ENCODE measurements at places on chromosomes 4 and X.

- DNase-seq, result no peak
Observed at GRCh38 chr4:140466146-140466545, 31.9 kb downstream of the MGAT4D start.

DNA sequence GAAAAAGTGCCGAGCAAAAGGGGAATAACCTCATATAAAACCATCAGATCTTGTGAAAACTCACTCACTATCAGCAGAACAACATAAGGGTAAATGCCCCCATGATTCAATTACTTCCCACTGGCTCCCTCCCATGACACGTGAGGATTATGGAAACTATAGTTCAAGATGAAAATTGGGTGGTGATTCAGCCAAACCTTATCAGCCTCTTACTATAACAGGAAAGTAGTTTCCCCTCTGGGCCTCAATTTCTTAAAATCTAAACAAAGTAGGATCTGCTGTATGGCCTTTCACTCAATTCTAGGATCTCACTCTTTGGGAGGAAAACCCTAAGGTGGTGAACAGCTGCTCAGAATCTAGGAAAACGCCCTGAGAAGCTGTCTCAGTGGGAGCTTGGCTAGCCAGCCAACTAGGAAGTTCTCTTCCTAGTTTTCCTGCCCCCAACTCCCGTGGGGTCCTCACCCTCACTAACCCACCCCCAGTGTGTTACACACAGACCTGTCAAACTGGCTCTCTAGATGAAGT, 1017.1 kb upstream of the HS3ST1 start:
- no peak for DNase-seq

GRCh38 chrX:9019151-9019550, 14.8 kb downstream of the FAM9B start:
- no peak for DNase-seq

DNA sequence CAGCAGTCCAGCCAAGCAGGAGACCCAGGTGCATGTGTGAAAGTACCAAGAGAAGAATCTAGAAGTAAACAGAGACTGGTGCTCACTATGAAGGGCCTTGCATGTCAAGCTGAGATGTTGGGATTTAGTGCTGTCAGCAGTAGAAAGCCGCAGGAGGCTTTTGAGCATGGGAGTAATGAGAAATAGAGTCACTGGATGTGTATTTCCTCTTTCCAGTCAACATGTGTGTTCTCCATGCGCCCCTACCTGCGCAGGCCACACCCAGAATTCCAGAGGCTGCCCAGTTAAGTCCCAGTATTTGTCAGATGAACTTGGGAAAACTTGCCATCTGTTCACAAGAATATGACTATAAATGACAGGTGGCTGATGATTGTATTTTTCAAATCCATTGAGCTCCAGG, 4.5 kb upstream of the MAMLD1 start:
- no peak for DNase-seq

- DNase-seq, result no peak
Observed at GRCh38 chrX:23626651-23627050, 40.6 kb upstream of the PRDX4 start.

- DNase-seq, result no peak
Observed at GRCh38 chr4:93182722-93183121, 645.8 kb upstream of the ATOH1 start.

- no peak for DNase-seq
Observed at GRCh38 chr4:37434469-37434868, 189.9 kb downstream of the NWD2 start.

DNA sequence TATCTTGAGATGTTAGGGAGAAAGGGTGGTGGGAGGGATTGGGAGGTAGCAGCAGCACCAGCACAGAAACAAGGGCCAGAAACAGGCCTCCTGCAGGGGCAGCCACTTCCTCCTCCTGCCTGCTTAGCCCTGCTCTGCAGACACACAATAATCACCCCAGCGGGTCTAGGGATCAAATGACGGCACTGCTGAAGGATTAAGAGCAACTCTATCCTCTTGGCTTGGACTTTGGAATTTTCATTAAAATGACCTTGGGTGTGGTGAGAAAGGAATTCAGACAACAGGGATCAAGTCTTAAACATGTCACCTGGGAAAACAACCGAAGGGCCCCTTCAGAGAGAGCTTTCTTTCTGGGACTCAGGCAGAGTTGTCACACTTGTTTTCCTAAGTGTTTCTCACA, 353.4 kb downstream of the SPRY1 start:
- no peak for DNase-seq

DNA sequence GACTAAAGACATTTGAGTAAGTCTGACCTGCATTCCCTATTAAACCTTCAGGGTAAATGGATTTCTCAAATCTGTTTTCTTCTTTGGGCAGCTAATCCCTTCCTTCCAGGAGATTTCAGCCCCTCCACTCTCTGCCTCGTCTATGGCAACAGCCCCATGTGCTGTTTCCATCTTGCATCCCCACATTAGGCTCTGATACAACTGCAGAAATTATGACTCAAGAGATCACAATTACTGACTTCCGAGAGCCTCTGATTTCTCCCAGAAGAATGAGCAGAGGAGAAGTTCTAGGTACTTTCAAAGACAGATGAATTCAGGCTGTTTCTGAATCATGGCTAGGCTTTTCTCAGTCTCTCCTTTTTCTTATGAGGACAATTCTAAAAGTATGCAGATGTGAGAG, 38.7 kb downstream of the RAI2 start:
- DNase-seq, result no peak

Measured in CD8-positive, alpha-beta memory T cell (primary cell).